Urinary bladder (tissue), 4 donors: ENCODE measurements at places on chromosomes 7 and 10. TPM values are rescaled to one million over a fixed set of nuclear protein-coding genes. Genes with fewer than 3 reads are reported as not detected.

CDH23 gene
- polyA plus RNA-seq: 3.6 TPM

CPA2 gene
- polyA plus RNA-seq: 0.09 TPM

TMEM236 gene
- 0.44 TPM for polyA plus RNA-seq

CPED1 gene
- polyA plus RNA-seq: 33.4 TPM

AASS gene
- 24.5 TPM for polyA plus RNA-seq

POLD2 gene
- polyA plus RNA-seq: 73.5 TPM

ITGB8 gene
- polyA plus RNA-seq: 6.3 TPM

ANKRD30A gene
- not detected for polyA plus RNA-seq

CCL24 gene
- polyA plus RNA-seq: not detected

HIBADH gene
- polyA plus RNA-seq: 47.0 TPM

MKX gene
- polyA plus RNA-seq: 7.7 TPM

SYNPO2L gene
- polyA plus RNA-seq: 0.06 TPM

GALNT11 gene
- polyA plus RNA-seq: 43.9 TPM

IGFBP3 gene
- polyA plus RNA-seq: 183 TPM

GIMAP1 gene
- 8.0 TPM for polyA plus RNA-seq

NODAL gene
- not detected for polyA plus RNA-seq

PLAU gene
- 10.0 TPM for polyA plus RNA-seq

PTF1A gene
- polyA plus RNA-seq: not detected

INHBA gene
- 1.0 TPM for polyA plus RNA-seq

FBH1 gene
- 57.4 TPM for polyA plus RNA-seq

C10orf143 gene
- polyA plus RNA-seq: 7.7 TPM

SH2B2 gene
- polyA plus RNA-seq: 5.3 TPM

CRTAC1 gene
- polyA plus RNA-seq: 7.5 TPM
